ENCODE measurements at places on chromosomes 7 and 10.

DNA sequence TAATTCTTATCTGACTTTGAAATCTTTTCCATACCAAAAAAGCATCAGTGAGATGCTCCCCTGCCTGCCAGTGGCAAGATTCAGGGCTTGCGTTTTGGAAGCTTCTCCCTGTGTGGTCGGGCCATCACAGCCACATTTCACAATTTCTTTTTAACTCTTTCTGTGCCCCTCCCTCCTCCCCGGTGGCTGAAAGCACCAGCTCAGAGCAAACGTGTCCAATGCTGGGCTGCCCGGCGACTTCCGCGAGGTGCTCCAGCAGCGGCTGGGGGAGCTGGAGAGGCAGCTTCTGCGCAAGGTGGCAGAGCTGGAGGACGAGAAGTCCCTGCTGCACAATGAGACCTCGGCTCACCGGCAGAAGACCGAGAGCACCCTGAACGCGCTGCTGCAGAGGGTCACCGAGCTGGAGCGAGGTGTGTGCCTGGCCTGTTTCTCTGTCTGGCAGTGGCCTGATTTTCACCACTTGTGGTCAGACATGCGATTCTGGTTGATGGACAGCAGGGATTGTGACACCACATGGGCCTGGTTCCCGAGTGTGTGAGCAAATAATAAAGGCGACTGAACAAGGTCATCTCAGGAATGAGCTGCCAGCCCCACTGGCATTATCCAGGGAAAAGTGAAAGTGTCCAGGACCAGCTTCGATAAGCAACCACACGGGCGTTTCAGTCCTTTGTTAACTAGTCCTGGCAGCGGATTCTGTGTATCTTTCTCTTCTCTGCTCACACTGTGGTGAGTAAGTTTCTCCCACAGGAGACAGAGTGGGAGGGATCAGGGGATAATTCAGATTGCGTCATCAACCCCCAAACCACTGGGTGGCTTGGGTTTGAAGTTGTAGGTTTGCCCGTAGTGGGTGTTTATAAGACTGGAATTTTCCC, 2.6 kb downstream of the NPTX2 start:
- no peak for DNase-seq

DNA sequence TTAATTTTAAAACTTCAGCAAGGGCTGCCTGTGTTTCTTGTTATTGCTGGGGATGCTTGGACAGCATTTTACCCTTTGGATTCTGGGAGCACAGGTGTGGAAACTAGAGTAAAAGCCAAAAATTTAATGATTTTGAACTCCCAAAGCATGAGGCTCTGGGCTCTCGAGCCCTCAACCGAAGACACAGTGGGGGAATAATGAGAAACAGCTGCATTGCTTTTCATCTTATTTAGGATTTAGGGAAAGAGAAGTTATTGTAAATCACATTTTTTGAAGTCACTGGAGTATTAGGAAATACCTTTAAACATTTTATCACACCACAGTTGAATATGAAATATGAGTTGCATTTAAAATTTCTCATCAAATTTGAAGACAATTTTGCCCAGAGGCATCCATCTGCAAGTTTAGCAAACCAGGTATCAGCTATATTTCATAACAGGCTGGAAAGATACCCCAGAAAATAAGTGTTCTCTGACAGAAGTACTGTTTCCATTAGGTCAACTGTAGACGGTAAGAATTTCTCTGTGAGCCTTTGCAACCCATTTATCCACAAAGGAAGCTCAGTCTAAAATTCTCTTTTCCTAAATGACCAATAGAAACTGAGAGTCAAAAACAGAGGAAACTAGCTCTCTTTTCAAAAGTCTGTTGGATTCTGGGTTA, 290.6 kb upstream of the PHYHIPL start:
- no peak for DNase-seq

DNA sequence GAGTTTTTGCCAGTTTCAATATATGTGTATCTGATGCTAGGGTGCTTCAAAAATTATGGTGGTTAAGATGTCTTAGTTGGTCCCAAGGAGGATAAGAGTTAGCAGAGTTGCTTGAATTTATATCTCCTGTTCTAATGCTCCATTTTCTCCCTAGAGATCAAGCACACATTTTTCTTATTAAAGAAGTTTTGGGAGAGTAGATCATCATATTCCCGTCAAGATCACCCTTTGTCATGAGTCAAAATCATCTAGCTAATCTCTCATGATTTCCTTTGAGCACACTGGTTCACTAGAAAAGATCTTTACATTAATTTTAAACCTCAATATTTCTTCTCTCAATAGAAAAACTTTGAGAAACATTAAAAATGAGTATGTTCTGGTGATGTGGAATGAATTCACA, 429.9 kb upstream of the SEMA3A start:
- DNase-seq: no peak

GRCh38 chr10:24802378-24802777, 78.7 kb upstream of the ARHGAP21 start:
- DNase-seq: no peak

- DNase-seq: no peak
Observed at GRCh38 chr10:6838118-6838517, 258.0 kb upstream of the PRKCQ start.

DNA sequence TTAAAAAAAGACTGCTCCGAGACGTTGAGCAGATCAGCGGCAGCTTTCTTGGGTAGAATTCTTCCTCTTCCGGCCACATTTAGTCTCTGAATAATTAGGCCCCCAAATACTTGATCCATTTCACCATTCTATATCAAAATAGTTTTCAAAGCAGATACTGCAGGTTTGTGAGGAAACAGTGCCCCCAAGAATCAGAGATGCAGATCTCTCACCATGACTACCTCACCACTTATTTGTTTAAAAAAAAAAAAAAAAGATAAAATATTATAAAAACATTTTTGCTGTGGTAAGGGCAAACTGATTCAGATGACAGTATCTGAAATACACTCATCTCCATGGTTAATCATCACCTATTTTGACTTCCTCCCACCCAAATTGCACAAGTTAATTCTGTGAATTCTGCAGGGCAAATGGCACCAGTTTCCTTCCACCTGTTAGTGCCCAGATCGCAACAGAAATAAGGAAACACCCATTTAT, 210.4 kb downstream of the FAM107B start:
- no peak for DNase-seq

- no peak for DNase-seq
Observed at GRCh38 chr10:90992462-90992861, 71.6 kb upstream of the ANKRD1 start.

DNA sequence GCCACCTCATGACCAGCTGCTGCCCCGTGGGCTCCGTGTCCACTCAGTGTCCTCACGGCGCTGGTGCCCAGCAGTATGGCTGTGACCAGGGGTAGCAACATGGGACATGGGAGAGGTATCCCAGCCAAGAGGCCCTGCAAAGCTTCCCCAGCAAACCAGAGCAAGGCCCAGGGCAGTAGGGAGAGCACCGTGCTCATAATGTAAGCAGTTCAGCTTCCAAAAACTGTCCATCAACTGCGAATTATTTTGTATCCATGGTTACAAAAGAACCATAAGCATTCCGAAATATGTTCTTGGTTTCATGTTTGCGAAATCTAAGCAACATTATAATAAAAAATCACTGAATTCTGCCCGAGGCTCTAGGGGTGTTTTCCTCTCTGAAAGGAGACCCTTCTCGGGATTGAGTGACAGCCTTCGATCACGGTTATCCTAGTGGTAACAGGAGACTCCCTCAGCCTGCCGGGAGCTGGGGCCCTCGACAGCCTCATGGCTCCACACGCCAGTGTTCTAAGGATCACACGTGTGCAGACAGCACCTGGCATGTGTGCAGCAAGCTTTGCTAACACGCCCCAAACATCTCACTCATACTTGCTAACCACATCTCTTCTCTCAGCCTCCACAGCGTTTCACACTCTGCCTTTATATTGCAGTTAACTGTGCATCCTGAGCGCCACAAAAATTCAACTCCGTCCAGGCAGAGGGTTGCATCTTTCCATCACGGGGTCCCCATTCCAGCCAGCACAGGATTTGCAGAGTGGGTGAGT, 117.6 kb downstream of the DIP2C start:
- DNase-seq: no peak

GRCh38 chr7:121330053-121330833, 1.4 kb downstream of the WNT16 start:
- no peak for DNase-seq

DNA sequence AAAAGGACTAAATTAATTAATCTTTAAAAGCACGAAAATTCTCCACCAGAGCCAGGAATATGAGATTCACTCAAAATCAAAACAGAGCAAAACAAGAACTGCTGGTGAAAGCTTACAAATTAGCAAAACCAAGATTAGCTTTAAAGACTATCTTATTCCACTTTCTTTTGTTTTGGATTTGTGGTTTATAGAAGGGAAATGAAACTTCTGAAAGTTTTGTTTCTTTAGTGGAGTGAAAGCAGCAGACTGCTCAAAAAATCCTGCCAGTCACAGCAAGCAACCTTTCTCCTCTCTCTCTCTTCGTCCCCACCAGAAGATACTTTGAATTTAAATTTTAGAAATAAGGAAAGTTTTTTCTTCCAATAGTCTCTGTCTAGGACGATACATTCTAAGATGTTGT, 7.8 kb downstream of the ACTA2 start:
- DNase-seq: no peak

GRCh38 chr10:92757711-92758104, 68.0 kb downstream of the HHEX start:
- no peak for DNase-seq

DNA sequence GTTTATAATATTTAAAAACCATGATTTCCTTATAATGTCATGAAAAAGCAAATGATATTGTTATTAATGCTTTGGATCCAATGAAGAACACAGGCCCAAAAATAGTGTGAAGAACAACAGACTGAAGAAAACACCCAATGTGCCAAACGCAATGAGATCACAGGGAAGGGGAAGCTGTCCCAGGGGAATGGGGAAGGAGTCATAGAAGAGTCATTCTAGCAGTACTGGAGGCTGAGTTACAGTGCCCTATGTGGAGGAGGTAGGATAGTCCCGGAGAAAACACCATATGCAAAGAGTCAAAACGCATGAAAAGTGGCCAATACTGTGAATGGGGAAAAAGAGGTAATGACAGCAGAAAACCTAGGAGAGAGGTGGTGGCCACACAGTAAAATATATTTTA, 50.9 kb downstream of the TPK1 start:
- DNase-seq: no peak

DNA sequence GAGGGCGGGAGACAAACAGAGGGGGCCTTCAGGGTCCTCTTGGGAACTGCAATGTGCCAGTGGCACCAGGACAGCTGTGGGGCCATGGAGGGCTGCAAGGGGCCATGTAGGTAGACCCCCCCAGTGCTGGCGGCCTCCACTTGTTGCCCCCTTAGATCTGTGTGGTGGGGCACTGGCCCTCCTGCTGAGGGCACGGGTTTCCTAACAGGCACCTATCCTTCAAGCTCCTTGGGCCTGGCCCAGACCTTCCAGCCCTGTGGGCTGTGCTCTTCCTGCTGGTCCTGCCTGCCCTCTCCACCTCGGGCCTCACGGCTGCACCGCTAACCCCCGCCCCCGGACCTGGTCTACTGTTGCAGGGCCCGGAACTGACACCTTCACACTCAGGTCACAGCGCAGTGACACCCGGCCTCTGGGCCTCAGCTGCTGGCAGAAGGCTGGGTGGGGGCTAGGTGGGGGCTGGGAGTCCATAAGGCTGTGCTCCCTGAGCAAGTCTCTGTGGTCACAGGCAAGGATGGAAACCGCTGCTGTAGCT, 12.6 kb downstream of the RASGEF1A start:
- DNase-seq: no peak

DNA sequence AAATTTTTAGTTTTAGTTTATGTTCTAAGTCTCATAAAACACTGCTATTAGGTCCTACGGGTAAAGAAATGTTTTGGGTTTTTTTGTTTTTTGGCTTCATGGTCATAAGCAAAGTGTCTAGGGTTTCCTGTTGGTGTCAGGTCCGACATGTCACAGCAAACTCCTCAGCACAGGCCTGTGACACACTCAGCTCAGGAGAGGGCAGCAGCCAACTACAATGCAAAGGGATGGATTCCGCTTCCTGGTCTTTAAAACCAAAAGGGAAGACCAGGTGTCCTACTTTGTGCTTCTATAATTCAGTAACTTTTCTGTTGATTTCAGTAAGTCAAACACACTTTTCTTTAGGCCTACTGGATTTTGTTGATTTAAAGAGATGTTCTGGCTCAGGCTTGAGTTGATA, 83.8 kb upstream of the MACROH2A2 start:
- no peak for DNase-seq

- DNase-seq: peak; percentile 72
Observed at GRCh38 chr7:157027568-157028198, 17.2 kb upstream of the MNX1 start.

- DNase-seq: no peak
Observed at GRCh38 chr7:143237366-143237765, 15.5 kb downstream of the TAS2R40 start.

- DNase-seq: no peak
Observed at GRCh38 chr7:100886936-100887515, 2.5 kb downstream of the UFSP1 start.

DNA sequence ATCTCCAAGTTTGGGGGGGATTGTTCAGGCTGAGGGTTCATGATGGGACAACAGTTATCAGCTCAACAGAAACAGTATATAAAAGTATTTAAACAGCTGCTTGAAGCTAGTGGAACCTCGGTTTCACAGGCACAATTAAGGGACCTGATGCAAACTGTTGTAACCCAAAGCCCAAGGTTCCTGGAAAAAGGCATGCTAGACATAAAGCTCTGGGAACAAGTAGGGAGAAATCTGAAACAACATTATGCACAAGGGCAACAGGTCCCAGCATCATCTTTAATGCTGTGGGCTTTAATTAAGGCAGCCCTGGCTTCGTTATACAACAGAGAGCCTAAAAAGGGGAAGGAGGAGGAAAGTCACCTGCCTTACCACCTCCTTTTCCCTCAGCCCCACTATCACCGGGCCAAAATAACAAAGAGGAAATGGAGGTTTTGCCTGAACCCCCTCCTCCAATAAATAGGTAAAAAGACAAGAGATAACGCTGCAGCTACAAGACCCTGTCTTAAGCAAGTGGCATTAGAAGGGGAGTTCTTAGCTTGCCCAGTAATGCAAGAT, 83.2 kb upstream of the GPR22 start:
- no peak for DNase-seq

DNA sequence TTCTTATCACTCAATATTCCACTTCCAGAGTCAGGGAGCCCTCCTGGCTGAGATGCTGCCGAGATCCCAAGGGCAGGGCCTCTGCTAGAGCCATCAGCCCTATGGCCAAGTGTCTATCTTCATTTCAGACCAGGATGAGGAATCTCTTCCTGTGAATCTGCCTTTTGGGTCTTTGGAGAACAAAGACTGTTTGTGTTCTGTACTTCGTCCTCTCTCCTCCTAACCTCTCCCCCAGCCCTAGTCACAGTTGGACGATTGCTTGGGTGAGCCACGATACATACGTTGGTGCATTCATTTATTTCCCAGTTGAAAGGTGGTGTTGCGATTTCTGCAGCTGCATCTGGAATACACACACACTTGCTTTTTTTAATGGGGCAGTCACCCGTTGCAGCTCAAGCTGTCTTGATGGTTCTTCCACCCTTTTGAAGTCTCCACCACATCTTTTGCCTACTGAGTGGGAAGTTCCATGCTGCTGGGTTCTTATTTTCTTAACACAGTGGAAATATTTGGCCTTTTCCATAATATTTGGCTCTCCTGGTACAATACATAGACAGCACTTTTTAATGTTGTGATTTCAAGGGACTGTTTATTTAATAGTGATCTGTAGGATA, 26.7 kb downstream of the SH3PXD2A start:
- no peak for DNase-seq

- no peak for DNase-seq
Observed at GRCh38 chr10:101617102-101617823, 29.1 kb downstream of the DPCD start.

- no peak for DNase-seq
Observed at GRCh38 chr7:151339651-151340382, 1.8 kb upstream of the NUB1 start.

- DNase-seq: no peak
Observed at GRCh38 chr10:45646384-45647050, 26.1 kb downstream of the ZFAND4 start.

- no peak for DNase-seq
Observed at GRCh38 chr7:6268907-6269306, 3.5 kb downstream of the CYTH3 start.
